Osteocyte (in vitro differentiated cells): ENCODE measurements at places on chromosomes 7 and 10.

- no peak for DNase-seq
Measured at GRCh38 chr7:68321076-68321639, 1277.1 kb upstream of the AUTS2 start.

GRCh38 chr7:149778696-149779501 lies 5.5 kb upstream of the ZNF467 start:
- no peak for DNase-seq

GRCh38 chr10:116836083-116836482 lies 13.2 kb upstream of the ENO4 start:
- DNase-seq: peak; percentile 62

- DNase-seq: peak; percentile 85
Measured at GRCh38 chr10:99329554-99330346, 594 bp downstream of the CNNM1 start.

- DNase-seq: no peak
Measured at GRCh38 chr10:72088889-72089575, 681 bp upstream of the SPOCK2 start.

DNA sequence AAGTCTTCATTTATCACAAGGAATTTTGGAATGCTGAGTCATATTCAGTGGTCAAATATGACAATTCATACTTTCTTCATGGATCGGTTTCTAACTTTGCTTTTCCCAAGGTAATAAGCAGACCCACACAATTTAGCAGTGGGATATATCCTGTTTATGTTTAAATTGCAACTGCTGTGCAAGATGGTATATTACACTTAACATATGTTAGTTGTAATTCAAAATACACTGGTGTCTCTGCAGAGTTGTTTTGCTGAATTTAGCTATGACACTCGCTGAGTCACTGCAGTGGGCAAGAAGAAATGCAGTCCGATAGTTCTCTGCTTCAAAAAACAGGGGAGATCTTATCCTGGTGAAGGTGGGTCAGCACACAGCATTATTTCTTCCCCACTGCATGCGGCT lies 194.8 kb upstream of the PTN start:
- no peak for DNase-seq

DNA sequence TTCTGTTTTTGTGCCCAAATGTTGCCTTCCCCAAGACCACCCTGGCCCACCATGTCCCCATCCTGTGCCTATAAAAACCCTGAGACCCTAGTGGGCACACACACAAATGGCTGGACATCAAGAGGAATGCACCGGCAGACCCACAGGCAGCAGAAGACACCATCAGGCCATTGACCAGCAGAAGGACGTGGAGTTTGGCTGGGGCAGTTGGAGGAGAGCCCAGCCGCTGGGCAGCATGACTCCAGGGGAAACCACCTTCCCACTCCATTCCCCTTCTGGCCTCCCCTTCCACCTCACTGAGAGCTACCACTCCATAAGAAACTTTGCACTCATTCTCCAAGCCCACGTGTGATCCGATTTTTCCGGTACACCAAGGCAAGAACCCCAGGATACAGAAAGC lies 309.2 kb downstream of the CAMK1D start:
- DNase-seq: no peak

DNA sequence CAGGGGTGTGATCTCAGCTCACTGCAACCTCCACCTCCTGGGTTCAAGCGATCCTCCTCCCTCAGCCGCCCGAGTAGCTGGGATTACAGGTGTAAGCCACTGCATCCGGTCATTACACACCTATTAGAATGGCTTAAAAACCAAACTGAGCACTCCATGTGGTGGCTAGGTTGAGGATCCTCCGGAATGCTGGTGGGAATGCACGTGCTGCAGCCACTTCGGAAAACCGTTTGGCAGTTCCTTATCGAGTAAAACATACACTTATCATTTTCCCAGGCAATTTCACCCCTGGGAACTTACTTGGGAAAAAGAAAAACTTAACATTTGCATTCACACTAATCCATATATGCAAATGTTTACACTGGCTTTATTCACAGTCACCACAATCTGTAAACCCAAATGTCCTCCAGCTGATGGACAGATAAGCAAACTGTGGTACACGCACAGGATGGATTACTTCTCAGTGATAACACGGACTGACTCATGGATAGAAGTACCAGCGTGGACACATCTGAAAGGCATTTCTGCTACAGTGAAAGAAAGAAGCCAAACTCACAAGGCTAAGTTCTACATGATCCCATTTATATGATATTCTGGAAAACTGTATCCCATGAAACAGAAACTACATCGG lies 20.4 kb downstream of the RFC2 start:
- DNase-seq: no peak

DNA sequence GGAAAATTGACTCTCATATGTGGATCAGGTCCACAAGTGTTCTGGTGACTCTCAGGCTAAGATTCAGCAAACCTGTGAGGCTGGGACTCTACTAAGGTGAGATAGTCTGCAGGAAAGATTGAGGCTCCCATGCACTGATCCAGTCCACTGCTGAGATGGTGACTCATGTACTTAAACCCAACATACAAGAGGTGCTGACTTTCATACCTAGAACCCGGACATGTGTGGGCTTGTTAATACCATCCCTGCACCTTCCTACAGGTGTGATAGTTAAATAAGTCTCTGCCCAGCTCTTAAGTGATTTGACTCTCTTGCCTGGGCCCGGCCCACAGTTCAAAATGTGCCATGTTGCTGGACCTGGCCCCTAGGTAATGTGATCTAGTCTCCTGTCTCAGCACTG lies 27.1 kb upstream of the ZNF107 start:
- DNase-seq: no peak

DNA sequence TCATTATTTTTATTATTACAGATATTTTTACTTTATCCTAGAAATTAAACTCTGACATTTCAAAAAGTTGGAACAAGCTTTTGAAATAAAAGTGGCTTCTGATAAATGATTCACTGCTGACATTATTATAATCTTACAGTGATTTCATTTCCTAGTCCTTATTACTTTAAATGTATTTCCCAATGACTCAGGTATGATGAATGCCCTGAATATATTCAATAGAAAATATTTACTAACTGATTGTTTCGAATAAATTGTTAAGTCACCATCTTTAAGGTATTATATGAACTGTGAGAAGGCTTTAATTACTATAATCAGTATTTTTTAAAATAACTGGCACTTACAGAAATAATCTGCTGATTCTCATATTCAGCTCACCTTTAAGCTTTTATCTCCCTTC lies 21.6 kb downstream of the DKK1 start:
- no peak for DNase-seq

- no peak for DNase-seq
Measured at GRCh38 chr7:128404143-128404681, 5.6 kb downstream of the IMPDH1 start.

DNA sequence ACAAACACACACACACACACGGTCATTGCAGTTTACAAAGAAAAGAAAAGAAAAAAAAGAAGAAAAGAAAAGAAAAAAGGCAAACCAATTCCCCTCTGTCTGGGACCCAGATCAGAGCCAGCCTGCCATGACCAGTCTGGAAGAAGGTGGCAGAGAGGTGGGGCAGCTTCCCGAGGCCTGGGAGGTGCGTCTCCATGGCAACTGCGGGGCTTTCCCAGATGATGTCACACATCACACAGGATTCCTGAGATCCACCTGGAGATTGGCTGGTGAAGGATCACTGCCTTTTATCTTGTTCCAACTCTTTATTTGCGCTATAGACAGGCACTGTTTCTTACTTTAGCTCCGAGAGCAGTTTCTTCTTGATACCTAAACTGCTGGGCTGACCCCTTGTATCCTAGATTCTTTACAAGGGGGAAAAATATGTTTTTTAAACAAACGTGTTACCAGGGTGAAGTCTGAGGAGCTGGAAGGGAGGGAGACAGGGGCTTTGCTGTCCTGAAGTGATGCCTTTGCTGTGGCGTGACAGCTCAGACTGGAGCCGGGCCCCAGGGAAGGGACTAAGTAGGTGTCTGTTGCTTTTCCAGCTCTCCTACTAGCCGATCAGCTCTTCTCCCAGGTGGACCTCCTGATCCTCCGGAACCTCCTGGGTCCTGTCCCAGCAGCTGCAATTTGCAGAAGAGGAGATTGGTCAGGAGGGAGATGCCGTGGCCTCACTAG lies 298.5 kb downstream of the KLF6 start:
- no peak for DNase-seq

DNA sequence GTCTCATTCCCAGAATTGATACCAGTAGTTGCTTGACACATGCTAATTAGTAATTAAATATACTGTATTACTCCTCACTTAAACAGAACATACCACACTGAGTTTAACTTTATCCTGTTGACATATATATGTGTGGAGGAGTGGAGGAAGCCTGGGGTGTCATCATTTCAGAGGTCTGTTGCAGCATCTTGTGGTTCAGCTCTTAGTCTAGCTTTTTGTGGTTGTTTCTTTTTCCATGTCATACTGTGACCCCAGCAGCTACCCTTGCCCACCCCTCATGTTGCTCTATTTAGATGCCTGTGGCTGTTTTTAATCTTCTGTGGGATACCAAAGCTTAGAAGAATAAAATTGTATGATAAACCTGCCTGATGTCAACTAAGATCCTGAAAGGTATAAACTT lies 875.4 kb downstream of the LRMDA start:
- DNase-seq: no peak

- no peak for DNase-seq
Measured at GRCh38 chr7:2611922-2612321, 19.9 kb upstream of the TTYH3 start.

GRCh38 chr10:124092250-124092859 lies 1.0 kb downstream of the CHST15 start:
- DNase-seq: no peak

DNA sequence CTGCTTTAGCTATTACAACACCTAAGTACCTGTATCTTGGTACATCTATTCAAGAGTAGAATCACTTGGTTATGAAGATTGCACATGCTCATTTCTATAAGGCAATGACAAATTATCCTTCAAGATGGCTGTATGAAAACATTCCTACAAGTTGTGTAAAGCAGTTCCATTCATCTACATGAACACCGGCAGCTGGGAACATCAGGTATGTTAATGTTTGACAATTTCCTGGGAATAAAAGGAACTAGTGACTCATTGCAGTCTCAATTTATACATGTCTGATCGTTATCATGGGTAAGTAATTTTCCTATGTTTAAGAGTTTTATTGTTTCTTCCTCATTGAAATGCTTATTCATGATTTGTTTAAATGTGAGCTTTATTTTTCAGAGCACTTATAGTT lies 203.2 kb upstream of the SEMA3E start:
- DNase-seq: no peak

DNA sequence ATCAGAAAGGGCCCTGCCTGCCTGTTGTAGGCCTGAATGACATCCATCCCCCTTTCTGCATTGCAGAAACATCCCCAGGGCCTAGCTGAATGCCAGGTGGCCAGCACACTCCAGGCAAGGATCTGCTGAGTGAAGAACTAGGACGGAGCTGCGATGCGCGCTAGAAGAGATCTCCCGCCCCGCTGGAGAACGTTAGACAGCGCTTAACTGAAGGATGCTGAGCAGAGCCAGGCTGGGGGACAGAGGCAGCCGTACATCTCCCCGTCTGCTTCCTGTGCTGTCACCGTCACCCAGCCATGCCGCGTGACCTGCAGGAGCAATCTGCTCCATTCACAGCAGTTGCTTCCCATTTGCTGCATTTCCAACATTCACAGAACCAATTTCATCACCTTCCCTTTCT lies 73.3 kb downstream of the FAM53B start:
- no peak for DNase-seq

DNA sequence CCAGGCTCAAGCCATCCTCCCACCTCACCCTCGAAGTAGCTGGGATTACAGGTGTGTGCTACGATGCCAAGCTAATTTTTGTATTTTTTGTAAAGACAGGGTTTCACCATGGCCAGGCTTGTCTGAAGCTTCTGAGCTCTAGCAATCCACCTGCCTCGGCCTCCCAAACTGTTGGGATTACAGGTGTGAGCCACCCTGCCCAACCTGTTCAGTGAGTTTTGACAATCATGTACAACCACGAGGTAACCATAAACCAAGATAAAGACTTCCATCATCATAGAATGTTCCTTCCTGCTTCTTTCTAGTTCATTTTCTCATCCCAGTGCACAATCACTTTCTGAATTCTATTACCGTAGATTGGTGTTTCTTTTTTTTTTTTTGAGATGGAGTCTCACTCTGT lies 30.5 kb upstream of the MKRN1 start:
- DNase-seq: no peak

DNA sequence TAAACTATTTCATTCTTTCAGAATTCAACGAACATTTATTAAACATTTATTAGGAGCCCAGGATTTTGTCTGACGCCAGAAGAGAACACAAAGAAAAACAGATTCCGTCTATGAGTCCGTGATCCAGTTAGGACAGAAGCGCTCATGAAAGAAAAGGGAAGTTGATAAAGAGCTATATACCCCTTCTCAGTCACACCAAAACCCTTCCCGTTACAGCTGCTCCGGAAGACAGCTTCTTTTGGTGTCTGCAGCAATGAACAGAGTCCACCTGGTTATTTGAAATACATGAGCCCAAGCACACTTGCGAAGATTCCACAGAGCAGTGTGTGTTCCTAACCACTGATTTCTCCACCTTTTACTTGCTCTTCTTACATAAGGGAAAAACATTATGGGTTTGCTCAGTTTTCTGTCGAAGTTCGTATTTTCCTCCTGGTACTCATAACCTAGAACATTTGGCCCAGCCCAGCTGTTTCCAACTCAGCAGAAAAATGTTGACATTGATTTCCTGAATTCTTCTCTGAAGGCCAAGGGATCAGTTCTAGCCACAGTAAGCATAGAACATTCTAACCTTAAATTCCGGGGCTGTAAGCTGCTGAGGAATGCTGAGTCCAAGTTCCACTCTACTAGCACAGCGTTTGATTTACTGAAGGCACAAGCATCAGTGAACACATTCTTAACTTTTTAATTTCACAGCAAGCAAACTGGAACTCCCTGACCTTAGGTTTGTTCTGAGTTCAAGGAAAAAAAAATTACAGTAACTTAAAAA lies 206.5 kb downstream of the SORCS1 start:
- no peak for DNase-seq

GRCh38 chr10:65570143-65571010 lies 1355.5 kb upstream of the LRRTM3 start:
- no peak for DNase-seq

DNA sequence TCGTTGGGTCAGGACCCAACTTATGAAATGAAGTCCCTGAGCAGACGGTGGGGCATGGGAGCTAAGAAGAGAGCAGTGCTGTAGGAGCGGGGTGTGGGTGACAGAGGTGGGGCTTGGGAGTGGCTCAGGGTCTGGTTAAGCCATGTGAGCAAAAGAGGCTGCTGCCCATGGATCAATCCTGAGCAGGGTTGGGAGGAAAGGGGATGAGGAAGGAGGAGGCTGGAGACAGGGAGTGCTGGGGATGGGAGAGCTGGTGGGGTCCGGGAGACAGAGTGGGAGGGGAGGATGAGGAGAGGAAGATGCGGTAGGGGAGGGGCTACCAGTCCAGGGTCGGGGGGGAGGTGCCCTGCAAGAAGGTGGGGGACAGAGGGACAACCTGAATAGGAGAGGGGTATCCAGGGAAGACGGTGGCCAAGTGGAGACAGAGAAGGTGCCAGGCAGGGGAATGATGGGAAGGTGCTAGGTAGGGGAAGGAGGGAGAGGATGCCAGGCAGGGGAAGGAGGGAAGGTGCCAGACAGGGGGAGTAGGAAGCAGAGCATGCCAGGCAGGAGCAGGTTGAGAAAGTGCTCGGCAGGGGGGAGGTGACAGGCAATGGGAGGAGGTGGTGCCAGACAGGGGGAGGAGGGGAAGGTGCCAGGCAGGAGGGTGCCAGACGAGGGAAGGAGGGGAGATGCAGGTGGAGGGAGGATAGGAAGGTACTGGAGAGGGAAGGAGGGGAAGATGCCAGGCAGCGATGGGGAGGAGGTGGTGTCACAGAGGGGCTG lies 27.5 kb upstream of the SMARCD3 start:
- DNase-seq: no peak
